ENCODE measurements at places on chromosomes 3 and 15.
A peak's percentile ranks its signal among the peaks of the same experiment; 100 is the strongest.

DNA sequence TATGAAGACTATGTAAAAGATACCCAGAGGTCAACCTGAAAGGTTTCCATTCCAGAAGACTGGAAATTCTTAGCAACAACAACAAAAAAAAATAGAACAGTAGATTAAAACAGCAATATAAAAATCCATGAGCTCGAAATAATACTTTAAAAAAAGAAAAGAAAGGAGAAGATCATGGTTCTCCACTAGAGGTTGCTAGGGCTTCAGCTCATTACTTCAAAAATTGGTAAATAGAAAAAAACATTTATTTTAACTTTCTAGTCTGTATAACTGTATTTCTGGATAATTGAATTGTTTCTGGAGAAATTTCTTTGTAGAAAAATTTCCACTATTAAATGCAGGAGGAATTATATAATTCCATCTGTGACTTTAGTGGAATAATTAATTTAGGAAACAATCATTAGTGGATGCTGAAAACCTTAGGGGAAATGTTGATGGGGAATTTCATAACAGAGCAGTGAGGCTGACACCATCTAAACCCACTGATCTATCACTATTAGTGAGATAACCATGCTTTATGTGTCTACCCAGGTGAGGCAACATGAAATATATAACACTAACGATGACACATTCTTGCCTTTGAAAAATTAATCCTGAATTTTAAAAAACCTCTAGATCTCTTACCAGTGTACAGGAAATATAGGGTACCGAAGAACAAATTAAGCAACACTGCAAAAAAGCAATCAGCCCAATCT, 62.5 kb upstream of the SNRK start:
- DNase-seq = peak; percentile 75

- DNase-seq = no peak
Observed at GRCh38 chr3:37435572-37435971, 261.2 kb upstream of the LRRFIP2 start.

DNA sequence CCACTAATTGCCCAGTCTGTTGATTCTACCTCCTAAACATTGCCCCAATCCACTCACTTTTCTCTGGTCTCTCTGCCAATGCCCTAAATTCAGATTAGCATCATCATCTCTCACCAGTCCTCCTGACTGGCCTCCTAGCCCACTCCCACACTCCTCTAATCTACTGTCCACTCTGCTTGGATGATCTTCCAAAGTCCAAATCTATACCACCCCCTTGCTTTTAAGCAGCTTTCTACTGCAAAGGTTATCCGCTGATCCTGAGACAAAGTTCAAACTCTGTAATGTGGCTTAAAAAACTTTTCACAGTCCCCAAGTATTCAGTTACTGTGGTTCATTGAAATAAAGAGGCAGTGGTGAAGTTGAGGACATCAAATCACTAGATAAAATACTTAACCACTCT, 37.6 kb downstream of the SNX4 start:
- DNase-seq = no peak

DNA sequence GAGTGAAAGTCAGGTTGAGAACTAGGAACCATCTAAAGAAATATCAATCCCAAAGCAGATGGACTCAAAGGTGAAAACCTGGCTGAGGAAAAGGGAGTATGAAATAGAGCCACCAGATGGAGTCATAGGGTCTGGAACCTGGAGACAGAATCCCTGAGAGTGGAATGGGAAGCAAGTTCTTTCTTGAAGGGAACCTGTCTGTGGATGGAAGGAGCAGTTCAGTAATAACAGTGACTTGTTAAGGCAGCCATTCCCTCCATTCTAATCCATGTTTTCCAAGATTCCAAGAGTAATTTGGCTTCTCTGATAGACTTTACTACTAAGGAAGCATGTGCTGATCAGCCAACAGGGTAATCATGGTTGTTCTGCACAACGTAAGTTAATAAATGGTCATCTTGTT, 22.5 kb upstream of the AQP9 start:
- peak; percentile 4 for DNase-seq

GRCh38 chr15:90807786-90808086, 60.7 kb upstream of the FURIN start:
- DNase-seq = no peak

DNA sequence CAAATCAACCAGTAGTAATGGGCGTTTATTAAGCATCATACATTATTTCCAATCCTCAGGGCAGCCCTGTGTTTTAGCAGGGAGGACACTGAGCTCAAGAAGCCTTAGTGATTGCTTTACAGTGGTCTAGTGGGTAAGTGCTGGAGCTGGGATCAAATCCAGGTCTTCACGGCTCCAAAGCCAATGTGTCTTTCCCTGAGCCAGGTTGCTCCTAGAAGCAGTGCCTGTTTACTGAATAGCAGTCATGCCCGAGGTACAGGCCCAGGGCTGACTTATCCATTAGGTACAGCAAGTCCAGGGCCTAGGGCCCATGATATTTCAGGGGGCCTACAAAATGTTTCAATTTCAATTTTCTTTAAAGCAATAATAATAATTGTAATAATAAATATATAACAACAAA, 9.6 kb upstream of the SMAD6 start:
- DNase-seq = no peak

- DNase-seq = no peak
Observed at GRCh38 chr15:58477170-58477569, 45.4 kb downstream of the LIPC start.

- DNase-seq = peak; percentile 40
Observed at GRCh38 chr15:48250640-48251076, 44.6 kb downstream of the SLC12A1 start.

GRCh38 chr3:114499976-114500375, 206.1 kb downstream of the TIGIT start:
- peak; percentile 5 for DNase-seq

DNA sequence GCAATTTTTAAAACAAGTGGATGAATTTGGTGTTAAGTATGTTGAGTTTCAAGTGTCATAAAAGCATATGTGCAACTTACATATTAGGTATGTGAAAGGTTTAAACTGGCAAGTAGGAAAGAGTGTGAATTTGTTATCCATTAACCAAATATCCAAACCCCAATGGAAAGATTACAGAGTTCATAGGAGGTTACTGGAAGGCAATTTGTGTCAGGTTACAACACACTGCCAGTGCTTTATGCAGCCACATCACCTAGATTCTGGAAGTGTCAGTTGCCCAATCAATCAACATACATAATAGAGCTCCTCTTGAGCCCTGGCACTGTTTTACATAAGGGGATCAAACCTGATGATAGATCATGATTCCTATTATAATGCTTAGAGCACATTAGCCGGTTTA, 261.0 kb downstream of the ROBO1 start:
- no peak for DNase-seq

- DNase-seq = peak; percentile 85
Observed at GRCh38 chr3:71702131-71703024, 22.8 kb downstream of the EIF4E3 start.

- no peak for DNase-seq
Observed at GRCh38 chr3:4471907-4472306, 4.8 kb upstream of the SUMF1 start.

DNA sequence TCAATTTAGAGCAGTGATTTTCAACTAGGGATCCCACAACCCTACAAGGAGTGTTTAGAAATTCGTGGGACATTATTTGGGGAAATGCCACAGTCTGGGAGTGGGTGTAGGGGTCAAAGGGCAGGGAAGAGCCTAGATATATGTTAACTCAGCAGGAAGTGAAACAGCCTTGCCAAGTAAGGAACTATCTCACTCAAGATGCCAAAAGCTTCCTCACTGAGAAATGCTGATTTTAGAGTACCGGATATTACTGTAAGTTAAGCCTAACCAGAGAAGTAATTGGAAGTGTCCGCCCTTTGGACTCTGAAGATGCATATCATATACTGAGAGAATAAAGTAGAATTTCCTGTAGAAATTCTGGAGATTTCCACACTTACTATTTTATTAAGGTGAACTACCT, 158.6 kb downstream of the BBX start:
- DNase-seq = no peak

- no peak for DNase-seq
Observed at GRCh38 chr3:97389936-97390335, 374.6 kb upstream of the ARL6 start.

DNA sequence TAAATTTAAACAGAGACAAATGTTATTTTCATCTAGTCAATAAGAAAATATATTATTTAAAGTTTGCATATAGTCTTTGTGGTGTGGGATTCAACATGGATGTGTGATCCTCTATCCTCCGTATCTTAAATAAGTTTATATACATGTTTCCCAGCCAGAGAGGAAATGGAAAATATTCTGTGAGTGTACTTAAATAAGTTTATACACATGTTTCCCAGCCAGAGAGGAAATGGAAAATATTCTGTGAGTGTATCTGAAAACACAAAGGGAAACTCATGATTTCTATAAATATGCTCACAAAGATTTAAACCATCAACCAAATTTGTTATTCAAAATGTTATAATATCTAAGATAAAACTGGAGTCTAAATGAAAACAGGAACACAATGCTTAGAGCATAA, 110.0 kb upstream of the MELTF start:
- no peak for DNase-seq

DNA sequence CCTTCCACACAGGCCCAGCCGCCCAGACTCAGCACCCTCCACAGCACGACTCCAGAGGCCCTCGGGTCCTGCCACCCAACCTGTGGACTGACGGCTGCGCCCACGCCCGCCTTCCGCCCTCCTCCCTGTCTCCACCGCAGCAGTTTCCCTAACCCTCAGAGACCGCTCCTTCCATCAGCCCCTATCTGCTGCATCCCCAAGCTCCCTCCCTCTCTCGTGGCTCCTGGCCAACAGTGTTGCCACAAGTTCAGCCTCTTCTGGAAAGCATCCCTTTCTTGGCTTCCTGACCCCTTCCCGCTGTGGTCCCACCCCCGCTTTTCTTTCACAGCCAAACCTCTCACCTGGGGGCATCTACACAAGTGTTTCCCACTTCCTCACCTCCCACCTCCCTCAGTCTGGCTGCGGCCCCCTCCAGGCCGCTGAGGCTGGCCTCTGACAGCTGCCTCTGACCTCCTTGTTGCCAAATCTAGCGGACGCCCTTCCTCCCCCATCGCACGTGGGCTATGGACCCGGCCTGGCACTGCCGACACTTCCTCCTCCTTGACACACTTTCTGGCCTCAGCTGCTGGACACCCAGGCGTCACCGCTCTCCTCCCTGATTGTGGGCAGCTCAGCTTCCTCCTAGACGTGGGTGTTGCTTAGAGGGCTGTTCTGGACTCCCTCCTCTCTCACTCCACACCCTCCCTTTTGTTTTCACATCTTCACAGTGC, 168.8 kb upstream of the TLE3 start:
- peak; percentile 97 for DNase-seq

GRCh38 chr3:138124706-138125355, 7.4 kb downstream of the A4GNT start:
- no peak for DNase-seq

- no peak for DNase-seq
Observed at GRCh38 chr3:71707595-71707994, 17.6 kb downstream of the EIF4E3 start.

DNA sequence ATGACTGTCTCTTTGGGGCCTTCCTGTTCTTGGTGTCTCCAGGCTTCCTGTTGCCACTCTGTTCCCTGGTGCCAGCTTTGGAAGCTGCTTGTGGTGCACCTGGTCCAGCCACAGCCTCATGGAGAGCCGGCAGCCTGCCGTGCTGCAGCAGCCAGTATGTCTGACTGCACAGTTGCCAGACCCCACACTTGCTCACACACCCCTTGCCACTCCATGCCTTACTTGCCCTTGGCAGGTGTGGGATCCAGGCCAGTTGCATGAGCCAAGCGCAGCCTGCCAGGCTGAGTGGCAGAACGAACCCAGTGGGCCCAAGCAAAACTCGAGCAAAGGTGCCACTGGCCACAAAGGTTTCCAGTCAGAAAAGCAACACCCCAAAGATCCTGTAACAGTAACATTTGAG, 309.2 kb downstream of the DOCK3 start:
- no peak for DNase-seq

DNA sequence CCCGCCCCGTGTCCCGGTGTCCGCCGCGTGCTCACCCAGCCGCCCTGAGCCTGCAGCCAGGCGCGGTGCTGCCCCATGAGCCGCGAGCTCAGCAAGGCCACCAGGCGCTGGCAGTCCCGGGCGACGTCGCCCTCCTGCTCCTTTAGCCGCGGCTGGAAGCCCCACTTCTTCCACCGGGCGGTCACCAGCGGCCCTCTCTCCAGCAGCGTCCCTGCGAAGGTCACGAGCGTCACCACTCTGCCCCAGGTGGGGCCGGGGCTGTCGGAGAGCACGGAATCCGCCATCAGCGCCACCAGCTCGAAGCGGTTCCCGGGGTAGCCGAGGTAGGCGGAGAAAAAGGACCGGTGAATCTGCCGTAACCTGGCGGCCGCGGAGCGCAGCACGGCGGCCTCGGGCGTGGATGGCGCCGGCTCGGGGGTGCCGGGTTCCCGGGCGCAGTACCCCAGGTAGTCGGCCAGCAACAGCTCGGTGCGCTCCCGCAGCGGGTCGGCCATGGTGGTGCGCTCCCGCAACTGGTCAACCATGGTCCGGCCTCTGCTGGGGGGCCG, 298 bp downstream of the BCL2L10 start:
- DNase-seq = no peak

DNA sequence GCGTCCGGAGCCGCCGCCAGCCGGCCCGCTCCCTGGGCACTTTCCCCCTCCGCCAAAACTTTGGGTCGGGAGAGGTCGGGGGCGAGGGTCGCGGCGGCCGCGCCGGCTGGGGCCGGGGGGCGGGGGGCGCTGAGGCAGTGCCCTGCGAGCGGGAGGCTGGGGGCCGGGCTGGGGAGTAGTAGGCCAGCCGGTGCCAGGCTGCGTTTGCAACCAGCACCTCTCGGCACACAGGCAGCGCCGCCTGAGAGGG, 452 bp downstream of the BBX start:
- no peak for DNase-seq

- no peak for DNase-seq
Observed at GRCh38 chr3:155325263-155325835, 31.9 kb upstream of the STRIT1 start.

DNA sequence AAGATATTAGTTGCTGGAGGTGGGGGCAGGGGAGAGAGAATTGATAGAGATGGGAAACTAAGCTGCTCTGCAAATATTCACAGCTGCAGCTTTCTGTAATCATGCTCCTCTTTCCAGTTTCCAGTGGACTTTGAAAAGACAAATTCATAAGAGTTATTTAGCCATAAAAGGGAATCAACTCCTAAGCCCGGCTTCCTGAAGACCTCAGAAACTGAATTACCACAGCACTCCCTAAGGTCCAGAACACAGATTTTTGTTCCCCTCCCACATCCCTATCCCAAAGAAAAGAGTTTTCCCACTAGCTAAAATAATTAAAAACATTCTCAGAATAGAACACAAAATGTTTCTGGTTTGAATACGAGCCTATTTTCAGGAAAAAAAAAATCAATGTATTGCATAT, 871.8 kb upstream of the NR2F2 start:
- no peak for DNase-seq

- DNase-seq = no peak
Observed at GRCh38 chr15:85582131-85583079, 202.0 kb downstream of the AKAP13 start.

- no peak for DNase-seq
Observed at GRCh38 chr3:72398781-72399180, 449.5 kb downstream of the SHQ1 start.

DNA sequence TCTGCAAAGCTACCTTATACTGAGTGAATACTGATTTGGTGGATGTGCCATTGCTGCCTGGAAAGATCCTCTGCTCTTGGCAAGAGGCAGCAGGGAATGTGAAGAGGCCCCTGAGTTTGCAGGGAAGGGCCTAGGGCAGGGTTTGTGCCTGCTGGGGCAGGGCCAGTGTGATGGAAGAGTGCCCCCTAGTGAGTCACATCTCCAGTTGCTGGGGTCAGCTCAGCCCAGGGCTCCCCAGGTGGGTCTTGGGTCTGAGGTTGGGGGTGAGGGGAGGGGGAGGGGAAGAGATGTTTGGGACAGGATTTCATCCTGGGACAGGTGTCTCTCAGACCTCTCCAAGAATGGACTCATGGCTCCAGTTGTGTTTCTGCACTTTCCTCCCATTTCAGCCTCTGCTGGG, 4.1 kb upstream of the AMOTL2 start:
- DNase-seq = no peak
